Activated T-cell treated with anti-CD3 and anti-CD28 coated beads for 1 hour (primary cell): ENCODE measurements at places on chromosomes 5 and 9.

DNA sequence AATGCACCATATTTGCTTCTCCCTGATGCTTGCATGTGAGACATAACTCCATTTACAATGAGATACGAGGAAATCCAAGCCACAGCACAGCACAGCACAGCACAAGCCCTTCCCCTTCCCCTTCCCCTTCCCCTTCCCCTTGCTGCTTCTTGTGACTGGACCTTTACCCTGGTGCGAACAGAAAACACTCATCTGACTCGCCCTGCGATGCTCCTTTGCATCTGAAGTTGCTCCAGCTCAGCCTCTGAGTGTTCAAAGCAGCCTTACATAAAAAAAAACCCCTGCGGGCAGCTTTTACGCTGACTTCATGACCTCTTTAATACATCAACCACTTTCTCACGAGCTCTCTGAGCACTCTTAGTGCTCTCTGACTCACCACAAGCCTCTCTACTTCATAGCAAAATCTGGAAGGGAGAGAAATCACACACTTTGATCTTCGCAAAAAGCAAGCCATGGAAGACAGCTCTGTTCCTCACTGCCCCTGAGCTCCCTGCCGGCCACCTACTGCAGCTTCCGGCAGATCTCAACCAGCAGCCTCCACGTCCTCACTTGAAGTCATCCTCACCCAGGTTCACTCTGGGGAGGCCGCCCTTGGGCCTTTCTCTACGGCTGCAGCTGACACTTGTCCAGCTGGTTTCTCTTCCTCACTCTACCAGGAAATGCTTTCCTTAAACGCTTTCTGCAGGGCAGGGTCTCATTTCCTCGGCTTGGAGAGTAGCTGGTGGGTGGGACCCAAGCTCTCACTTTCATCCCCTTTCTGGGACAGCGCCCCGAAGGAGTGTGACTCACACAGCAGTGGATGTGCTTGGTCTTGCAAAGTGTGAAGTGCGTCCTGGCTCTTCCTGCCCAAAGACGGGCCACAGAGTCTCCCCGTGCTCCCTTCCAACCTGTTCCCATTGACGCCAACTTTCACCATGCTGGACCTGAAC lies 5.3 kb downstream of the SLC34A1 start:
- no peak for DNase-seq

GRCh38 chr9:127161081-127161624 lies 38.7 kb upstream of the ANGPTL2 start:
- no peak for DNase-seq

DNA sequence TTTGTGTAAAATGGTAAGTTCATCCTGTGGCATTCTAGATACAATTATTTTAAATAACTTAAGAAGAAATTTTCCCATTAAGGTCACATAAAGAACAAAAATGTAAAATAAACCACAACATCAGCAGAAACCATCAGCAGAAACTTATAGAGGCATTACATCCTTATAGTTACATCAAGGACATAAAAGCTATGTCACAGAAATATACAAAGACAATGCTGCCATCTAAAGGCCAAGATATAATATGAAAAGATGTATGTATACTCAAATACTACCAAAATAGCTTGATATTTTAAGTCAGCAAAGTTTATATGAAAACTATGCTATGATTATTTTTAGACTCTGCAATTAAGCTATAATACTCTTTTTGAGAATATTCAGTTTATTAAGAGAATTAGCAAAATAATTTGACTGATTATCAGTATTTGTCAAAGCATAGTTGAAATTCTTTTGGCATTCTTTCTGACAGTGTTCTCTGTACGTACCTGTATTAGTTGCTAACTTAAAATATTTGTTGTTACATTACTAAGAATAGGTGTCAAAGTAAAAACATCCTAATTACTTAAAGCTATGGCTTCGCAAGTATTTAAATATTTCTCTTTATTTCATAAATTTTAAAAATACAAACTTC lies 36.2 kb downstream of the FBXL17 start:
- DNase-seq: no peak

GRCh38 chr9:92132501-92132900 lies 17.3 kb upstream of the SPTLC1 start:
- no peak for DNase-seq

- no peak for DNase-seq
Observed at GRCh38 chr9:86983620-86984259, 36.4 kb upstream of the GAS1 start.

GRCh38 chr5:135827965-135828781 lies 6.3 kb upstream of the SLC25A48 start:
- no peak for DNase-seq

DNA sequence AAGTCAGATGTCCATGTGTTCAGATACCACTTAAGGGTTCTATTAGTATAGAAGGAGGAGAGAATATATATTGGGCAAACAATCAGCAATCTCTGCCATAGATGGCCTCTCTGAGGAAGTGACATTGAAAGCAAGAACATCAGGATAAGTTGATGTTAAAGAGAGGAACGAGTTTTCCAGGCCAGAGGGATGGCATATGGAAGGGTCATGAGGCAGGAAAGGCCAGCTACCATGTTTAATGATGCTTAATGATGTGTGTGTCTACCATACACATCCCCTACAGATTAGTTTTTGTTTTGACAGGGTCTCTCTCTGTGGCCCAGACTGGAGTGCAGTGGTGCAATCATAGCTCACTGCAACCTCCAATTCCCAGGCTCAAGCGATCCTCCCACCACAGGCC lies 63.0 kb downstream of the PTTG1 start:
- no peak for DNase-seq

DNA sequence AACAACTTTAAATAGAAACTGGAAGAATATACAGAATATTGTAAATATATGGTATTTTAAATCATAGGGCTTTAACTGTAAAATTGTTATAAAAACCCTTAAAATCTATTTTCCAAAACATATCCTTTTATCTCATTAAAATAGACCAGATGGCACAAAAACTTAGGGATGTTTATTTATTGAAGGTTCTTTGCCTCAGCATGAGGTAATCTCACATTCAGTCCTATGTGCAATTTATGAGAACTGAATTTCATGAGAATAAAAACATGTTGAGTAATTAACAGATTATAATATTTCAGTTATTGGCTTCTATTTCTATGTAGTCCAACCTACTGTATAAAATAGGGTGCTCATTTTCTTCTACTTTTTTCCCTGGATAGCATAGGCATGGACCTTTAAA lies 329.2 kb upstream of the PRR16 start:
- DNase-seq: no peak

GRCh38 chr5:54669285-54669684 lies 151.7 kb downstream of the SNX18 start:
- no peak for DNase-seq

GRCh38 chr5:157347301-157348048 lies 81.6 kb downstream of the CYFIP2 start:
- DNase-seq: no peak

DNA sequence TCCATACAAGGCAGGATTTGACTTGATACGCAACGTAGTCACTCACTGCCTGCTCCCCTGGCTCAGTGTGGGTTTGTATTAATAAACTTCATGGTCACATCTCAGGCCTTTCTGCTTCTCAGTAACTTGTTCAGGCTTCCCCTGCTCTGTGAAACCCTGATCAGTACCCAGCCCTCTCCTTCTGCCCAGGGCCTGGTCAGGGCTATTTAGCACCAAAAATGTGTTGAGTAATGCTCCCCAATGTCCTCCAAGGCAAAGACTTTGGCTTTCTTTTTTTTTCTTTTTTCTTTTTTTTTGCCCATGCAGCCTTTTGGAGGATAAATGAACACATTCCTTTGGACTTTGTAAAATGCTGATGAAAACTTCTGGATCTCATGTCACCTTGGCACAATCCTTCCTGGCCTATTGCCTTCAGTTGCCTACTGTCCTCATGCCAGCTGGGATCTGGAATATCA lies 399.2 kb upstream of the KLF4 start:
- no peak for DNase-seq

DNA sequence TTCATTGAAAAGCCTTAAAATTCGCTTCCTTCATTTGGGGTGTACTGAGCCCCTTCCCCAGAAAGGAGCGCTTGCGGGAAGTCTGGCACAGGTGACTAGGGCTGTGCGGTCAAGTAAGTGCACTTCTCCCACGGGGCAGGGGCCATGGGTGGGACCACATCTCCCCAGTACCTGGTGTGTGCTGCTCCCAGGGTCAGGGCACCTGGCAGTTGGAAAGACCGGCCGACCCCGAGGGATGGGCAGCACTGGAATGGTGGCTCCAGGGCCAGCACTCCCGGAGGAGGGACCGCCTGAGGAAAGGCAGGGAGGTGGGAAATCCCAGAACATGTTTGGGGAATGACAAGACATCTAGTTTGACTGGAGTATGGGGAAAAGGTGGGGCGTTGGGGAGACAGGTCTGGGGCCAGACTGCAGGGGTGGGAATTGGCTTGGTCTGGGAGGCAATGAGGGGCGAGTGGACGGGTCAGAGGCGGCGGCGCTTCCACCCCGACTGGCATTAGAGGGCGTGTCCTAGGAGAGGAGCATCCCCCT lies 727 bp upstream of the GLIPR2 start:
- DNase-seq: no peak

DNA sequence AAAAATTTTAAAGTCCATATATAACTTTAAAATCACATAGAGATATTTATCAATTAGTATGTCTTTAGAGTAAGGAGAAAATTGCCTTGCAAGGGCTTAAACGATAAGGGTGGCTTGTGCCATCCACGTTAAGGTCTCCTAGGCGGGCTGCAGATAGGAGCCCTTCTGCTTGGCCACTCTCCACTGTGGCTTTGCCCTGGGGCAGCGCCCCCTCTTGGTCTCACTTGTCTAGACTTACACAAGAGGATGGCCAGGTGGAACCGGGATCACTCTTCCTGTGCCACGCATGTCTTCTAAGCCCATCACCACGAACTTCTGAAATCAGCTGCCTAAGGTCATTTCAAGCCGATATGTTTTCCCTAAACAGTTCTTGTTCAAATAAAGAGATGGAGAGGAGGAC lies 2.9 kb downstream of the FPGS start:
- no peak for DNase-seq

DNA sequence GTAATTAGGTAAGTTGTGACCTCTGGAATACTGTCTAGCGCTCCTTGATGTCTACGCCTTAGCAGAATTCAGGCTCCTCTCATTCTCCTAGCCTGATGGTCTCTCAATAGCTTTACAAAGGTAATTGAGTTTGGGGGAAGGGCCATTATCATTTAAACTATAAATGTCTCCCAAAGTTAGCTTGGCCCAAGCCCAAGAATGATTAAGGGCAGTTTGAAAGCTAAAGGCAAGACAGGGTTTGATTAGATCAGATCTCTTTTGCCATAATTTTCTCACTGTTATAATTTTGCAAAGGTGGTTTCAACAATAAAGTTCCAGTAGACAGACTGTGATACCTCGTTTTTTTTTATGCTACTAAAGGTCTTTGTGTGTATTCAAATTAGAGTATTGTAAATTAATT lies 3.7 kb upstream of the SLC30A5 start:
- no peak for DNase-seq

DNA sequence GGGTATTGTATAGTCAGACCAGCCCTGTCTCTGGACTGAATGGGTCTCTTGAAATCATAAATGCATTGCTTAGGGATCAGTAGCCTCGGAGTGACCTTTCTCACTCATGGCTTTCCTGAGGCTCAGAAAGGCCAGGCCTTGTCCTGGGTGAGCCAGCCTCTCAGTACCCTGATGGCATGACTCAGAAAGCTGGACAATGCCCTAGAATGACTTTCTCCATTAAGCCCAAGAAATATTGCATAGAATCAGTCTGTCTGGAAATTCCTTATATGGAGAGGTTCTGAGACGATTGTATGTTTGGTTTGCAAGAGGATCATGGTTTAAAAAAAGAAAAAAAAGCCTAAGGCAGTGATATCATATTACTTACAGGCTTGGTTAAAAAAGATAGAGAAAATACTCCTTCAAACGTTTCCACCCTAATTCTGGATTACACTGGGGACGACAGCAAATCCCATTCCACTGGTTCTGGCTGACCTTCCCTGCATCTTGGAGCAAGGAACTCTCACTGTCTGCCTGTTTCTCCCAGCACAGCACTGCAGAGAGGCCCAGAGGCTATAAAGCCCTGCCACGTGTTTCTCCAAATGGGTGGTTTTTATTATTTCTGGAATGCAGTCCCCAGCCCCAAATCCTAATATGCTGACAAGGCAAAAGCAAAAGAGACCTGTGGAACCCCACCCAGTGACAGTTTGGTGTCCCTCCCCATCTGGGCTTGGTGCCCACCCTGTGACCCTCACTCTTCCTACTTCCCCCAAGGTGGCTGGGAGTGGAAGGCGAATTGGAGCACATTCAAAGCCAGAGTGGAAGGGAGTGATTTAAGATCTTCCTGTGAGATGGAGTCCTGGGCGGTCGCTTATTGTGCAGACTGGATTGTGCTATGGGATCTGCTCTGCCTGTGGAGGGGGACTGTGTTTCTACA lies 34.4 kb downstream of the MAP1B start:
- DNase-seq: no peak

DNA sequence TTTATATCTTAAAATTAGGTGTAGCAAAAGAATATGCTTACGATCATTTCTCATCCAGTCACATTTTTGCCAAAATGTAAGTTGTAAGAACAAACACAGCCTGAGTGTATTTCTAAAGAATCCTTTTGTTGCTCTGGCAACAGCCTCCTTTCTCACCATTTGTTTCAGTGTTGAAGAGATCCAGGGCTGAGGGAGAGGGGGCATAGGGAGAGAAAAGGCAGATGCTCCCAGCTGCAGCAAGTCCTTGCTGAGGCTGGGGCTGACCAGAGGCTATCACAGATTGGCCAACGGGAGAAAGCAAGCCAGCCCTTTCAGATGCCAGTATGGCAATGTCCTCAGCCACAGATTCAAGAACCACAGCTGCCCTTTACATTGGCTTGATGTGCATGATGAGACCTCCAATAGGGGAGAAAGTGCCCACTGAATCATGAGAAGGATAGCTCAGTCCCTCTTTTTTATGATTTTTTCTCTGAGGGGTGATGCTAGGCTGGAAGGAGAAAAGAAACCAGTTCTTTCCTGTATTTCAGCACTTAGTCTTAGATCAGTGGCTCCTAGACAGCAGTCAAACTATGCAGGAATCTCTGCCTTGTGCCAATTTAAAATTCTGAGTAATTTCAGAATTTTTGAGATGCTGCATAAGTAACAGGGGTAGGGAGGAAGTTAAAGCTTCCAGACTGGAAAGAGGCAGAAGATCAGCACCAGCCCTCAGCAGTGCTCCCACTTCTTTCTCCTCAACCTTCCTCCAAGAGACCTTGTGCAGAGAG lies 142.1 kb downstream of the LHFPL2 start:
- DNase-seq: no peak

- DNase-seq: no peak
Observed at GRCh38 chr9:132590318-132591182, 8.1 kb downstream of the BARHL1 start.
